Tracheal epithelial cell (primary cell): ENCODE measurements at places on chromosomes 4 and X. TPM values are rescaled to one million over a fixed set of nuclear protein-coding genes. Genes with fewer than 3 reads are reported as not detected.

Gene PGAM4
- not detected in 2 replicates for total RNA-seq

Gene CXCL5
- total RNA-seq = 0.64 and 38.3 TPM in 2 replicates

Gene RAI2
- not detected in 2 replicates for total RNA-seq

Gene SCD5
- 3.8 and 64.8 TPM in 2 replicates for total RNA-seq

Gene SGCB
- 9.0 and 9.2 TPM in 2 replicates for total RNA-seq

Gene H2BW2
- not detected in 2 replicates for total RNA-seq

Gene IL9R
- total RNA-seq = not detected in 2 replicates

Gene GLRA2
- 0.85 TPM in 1 of 2 replicates, not detected in the other for total RNA-seq

Gene CT45A2
- not detected in 2 replicates for total RNA-seq
